T-helper 22 cell (primary cell): ENCODE measurements at places on chromosomes 2 and 18.
A peak's percentile ranks its signal among the peaks of the same experiment; 100 is the strongest.

DNA sequence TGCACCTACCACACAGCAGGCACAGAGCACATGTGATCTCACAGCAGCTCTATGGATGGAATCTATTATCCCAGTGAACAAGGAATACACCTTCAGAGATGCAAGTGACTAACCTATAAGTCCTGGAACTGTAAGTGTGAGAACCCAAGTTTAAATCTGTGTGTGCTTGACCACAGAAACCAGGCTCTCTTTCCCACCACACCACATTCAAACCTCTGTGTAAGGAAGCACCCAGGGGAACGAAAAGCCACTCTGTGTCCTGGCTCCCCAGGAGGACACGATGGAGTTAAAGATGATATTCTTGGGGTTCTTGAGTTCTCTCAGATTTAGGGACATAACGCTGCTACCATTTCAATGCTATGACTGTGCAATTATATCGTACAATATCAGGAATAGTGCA is 38.9 kb downstream of the TTR start:
- no peak for DNase-seq

DNA sequence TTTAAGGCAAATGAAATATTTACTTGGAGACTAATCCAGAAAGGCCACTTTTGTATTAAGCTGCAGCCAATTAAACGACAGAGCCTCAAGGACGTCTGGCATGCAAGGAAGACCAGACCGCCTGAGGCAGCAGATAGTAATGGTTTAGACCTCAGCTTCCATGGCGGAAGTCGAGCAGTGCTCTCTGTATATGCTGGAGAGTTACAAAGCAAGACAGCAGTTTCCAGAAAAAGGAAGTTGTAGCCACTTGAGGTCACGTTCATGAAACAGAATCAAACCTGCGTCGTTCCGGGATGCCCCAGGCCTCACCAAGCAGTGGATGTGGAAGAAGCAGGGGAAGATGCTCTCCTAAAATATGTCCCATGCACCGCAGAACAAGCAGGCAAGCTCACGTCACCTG is 142.0 kb downstream of the PTGR3 start:
- DNase-seq, result no peak

GRCh38 chr2:81739966-81740365 is 1435.4 kb upstream of the LRRTM1 start:
- DNase-seq, result no peak

DNA sequence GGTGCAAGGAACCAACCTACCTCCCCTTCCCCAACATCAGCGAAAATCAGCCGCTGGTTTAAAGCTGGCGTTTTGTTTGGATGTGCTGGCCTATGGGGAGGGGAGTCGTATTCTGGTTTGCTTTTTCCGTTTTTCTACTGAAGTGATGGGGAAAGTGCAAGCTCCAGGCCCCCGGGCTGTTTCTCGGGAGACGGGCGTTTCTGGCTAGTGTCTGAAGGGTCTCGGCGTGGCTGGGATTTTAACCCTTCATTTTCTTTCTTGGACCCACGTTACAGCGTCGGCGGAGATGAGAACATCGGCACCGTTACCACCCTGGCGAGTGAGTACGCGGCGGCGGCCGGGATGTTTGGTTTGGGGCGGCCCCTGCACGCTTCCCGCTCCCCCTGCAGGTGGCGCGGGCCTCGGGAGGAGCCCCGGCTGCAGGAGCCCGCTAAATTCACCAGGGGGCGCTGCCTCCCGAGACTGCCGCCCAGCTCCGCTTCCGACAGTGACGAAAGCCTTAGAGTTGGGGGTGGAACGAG is 70.7 kb downstream of the PLB1 start:
- DNase-seq, result peak; percentile 65

- DNase-seq, result no peak
These were observed 54.8 kb downstream of the ZNF407 start for GRCh38 chr18:74652392-74652988.

- DNase-seq, result no peak
These were observed 878.9 kb downstream of the CPS1 start for GRCh38 chr2:211435331-211435730.

DNA sequence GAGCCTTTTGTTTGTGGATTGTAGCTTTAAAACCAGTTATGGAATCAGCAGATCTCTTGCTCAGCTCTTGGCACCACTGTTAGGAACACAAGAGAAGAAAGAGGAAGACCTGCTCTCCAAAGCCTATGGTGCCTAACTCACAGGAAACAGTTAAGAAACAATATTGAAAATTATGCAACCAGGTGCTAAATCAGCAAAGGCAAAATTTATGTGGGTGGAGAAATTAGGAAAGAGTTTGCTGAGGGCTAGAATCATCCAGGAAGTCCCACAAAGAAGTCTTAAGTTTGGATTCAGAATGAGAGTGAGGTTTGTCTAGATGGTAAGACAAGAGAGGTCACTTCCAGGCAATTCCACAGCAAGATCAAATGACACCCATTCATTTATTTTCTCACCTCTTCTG is 49.4 kb downstream of the AOX1 start:
- DNase-seq, result no peak

DNA sequence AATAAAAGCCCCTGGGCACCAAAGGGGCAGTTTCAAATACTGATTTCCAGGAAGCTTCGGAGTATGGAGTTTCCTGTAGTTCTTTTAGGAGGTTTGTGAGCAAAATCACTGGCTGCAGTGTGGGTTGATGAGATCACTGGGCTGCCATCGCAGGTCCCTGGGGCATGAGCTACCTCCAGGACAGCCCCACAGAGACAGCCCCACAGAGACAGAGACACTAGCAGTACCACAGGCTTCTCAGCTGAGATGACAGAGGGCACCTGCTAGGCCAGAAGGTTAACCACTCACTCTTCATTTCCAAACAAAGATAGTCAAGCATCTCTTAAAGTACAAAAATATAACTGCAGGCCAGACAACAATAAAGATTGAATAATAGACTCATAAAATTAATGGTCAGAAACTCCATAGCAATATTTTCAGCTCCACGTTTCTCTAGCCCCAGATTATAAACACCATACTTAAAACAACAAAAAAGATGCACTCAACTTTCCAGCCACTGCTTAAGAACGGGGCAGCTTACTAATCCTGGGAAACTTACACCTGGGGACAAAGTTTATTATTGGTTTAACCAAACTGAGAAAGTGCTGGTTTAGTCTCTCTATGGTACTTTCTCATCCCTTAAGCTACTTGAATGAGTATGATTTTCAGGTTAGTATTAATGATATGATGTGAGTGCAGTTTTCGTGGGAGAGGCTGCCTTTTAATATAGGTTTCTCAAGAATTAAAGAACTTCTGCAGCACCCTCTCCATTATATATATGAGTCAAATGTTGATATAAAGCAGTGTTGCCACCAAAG is 11.6 kb downstream of the AFF3 start:
- DNase-seq, result no peak

- DNase-seq, result no peak
These were observed 170.9 kb downstream of the BCL2 start for GRCh38 chr18:63148449-63149301.

- no peak for DNase-seq
These were observed 309.7 kb upstream of the MYT1L start for GRCh38 chr2:2640818-2641217.

DNA sequence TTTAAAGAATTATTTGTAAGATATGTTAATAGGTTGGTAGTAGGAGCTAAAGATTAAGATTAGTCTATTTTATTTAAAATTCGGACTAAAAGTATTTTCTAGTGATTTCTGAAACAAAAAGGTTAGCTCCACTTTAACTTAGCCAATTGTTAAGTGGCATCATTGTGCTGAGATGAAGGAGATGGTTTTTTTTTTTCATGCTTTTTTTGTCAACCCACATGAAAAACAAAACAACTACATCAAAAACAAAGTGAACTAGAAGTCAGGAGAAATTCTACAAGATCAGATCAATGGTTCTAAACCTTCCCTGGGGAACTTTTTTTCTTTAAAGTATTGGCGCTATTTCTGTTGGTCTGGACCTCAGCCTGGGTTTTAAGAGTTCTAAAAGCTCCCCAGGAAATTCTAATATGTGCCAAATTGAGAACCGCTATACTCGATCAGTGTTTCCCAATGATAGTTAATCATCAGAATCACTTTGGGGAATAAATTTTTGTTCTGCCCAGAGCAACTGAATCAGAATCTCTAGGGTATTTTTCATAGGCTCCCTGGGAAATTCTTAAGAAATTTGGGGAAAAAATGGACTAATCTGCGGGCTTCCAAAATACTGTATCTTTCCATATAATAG is 2.3 kb downstream of the ZC3H6 start:
- no peak for DNase-seq

DNA sequence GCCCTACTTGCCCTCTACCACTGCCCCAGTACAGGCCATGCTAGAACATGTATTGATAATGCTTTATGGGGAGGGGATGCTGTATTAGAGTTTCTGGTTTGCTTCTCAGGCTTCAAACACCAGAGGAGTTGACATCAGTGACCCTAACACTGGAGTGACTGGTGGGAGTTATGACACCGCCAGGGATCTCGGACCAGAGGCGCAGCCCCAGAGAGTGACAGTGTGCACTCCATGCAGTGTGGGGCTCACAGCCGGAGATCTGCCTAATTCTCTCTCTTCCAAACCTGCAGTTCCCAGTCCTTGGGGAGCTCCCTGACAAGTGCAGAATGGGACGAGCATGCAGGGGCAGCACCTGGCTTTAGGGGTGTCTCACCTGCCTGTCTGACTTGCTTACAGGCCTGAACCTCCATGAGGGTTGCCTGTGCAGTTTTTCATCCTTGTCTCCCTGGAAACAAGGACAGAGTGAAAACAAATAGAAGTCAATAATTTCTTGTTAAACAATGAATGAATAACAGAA is 244.9 kb upstream of the MYT1L start:
- no peak for DNase-seq

- DNase-seq, result no peak
These were observed 73.4 kb downstream of the NRXN1 start for GRCh38 chr2:50958504-50958903.

DNA sequence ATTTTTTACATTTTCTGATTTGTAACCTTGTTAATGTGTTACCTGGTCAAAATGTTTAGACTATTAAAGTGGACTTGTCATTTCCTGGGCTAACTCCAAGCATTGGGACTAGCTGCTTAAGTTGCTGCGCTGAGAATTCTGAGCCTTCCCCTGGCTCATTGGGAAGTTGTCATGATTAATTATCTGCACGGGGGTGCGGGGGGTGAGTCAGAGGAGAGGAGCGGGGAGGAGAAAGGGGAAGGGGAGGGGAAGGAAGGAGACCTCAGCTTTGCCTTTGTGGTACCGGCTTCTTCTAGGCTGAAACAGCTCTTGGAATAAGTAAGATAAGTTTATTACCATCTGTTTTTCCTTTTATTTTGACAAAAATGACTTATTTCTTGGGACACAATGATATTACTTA is 52.9 kb upstream of the APCDD1 start:
- DNase-seq, result no peak

DNA sequence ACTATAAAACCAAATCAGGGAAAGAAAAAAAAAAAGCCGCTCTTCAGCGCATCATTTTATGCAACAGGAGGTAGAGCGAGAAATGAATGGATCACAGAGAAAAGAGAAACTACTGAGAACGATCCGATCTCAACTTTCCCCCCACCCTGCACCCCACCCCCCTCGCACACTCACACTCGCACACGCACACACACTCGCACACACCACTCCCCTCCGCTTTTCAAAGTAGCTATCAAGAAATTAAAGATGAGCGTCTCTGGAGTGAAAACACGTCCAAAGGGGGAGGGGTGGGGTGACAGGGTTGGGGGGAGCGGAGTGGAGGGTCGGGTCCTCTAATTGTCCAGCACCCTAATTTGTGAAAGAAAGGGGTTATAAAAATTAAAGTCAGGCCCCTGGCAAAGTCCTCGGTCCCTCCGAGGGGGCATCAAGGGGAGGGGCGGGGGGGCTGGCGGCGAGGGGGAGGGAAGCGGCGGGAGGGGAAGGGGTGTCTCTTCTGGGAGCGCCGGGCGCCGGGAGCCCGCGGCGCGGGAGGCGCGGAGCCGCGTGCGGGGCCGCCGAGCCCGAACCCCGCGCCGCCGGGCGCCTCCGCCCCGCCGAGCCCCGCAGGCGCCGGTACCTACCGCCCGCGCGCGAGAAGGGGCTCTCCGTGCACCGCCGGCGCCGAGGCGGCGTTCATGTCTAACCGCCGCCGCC is 428 bp downstream of the TCF4 start:
- no peak for DNase-seq

GRCh38 chr2:122255924-122256323 is 500.5 kb downstream of the TSN start:
- DNase-seq, result no peak

GRCh38 chr18:64380117-64380516 is 231.2 kb upstream of the LINC00305 start:
- no peak for DNase-seq

DNA sequence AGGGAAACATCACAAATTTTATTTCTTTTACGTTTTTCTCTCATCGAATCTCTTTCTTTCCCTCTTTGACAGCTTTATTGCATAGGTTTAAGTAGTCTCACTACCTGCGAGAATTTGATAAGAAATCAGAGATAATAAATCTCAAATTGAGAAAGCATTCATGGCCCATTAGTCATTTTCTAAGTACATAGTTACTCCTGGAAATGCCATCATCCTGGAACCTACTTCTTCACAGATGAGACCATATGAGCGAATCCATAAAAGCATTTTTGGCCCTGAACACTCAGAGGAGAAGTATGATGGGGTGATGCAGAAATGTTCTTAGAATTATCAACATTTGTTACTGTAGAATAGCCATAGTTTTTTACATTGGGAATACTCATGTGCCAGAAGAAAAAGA is 138.0 kb upstream of the ARHGAP28 start:
- no peak for DNase-seq

DNA sequence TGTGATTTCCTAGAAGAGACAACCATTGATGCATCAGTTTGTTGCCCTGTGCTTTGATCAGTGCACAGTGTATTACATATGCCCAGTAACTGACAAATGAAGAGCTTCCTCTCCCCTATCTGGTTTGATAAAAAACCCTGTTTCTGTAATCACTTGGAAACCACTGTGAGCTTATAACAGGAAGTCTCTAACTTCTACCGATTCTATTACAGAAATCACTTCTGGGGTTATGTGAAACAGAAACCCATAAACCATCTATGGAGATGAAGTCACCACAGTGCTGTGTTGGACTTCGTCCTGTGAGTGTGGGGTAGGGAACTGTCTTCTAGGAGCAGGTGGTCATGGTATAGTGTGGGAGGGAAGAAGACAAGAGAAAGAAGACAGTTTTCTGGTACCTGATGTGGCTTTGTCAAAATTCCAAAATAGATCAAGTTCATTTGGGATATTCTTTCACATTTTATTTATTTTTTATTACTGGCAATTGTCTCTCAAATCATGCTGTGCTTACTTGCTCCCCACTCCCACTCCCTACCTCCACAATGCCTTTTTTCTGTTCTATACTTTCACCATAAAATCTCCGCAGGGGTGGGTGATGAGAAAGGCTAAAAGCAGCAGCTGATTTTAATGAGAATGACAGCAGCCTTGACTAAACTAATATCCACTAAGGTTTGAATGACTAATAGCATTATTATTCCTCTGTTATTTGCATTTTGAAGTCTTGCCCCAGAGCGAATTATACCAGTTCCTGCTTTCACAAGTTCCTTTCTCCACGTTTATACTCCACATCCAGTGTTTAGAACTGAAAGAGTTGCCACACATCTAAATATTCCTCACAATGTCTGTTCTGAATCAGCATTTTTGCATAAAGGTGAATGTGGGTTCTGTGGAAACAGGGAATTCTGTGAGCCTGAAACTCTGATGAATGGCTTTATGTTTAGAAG is 41.7 kb upstream of the RND3 start:
- DNase-seq, result no peak

- DNase-seq, result no peak
These were observed 1093.5 kb downstream of the RPIA start for GRCh38 chr2:89784960-89785359.

- peak; percentile 55 for DNase-seq
These were observed 30.7 kb downstream of the LYPD6B start for GRCh38 chr2:149068996-149069888.
